Stimulated activated CD8-positive, alpha-beta memory T cell treated with anti-CD3 and anti-CD28 coated beads, Interleukin-7, amount 100 ng/mL, for 1 hour (primary cell): ENCODE measurements at places on chromosomes 7 and 10.

- DNase-seq = no peak
Observed at GRCh38 chr10:112240441-112240840, 42.8 kb upstream of the TECTB start.

DNA sequence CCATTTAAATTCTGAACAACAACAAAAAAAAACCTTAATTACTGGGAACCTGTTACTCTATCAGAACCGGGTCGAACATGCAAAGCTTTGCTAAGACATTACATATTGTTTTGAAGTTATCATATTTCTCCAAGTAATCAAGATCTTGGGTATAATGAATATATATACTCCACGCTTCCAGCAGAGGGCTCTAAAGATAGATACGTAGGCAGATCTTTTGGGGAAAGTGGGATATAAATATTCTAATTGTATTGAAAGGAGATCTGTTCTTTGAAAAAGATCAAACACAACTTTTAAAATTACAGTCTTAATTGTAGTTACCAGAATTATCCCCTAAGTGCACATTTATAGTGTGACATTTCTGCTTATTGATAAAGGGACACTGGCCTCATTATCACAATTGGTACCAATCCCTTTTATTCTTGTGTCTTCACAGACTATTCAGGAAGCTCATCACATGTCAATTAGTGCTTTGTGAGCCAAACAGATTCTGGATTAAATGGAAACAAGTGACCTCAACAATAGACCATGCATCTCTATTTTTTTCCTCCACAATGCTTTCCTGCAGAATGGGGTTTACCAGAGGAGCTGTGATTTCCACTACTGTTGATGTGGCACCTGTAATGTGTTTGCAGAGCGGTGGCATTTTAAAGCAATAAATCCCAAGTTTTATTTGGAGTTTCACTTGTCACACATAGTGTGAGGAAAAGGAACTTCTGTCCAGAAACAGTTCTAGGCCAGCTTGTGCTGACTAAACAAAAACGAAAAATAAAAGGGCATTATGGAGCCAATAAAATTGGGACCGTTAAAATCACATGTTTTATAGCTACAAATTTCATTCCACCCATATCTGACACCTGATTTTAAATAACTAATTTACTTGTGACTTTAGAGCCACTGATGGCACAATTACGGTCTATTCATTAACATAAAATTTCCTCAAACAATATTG is 122.4 kb downstream of the CTTNBP2 start:
- no peak for DNase-seq

DNA sequence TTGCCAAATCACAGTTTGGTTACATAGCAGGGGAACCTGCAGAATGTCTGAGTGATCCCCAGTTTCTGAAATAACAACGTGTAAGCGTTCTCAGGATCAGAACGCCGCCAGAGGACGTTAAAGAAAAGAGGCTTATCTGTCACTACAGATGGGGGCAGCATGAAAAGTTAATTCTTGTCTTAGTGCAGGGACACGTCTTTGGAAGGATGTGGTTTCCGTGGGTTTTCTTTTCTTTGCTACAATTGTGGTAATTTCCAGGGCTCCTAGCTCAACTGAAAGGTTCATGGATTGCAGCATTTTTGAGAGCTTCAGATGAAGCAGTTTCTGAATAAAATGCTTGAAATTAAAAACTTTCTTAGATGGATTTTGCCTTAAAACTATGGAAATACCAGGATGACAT is 106.6 kb downstream of the PRKCQ start:
- peak; percentile 20 for DNase-seq

DNA sequence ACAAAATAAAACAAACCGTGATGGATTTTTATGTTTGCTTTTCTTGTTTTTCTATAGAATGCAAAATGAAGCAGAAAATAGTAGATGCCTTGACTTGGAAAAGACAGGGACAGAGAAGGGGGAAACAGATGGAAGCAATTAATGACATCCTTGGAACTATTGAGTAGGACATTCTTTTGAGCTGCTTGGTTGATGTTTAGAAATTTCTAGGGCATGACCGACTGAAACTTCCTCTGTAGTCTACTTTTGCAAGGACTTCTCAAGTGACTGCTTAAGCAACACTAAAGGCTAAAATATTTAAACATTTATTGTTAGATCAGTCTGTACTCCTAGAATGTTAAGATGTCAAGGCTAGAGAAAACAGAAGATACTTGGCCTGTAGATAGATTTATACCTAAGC is 49.4 kb downstream of the VCL start:
- DNase-seq = no peak

- DNase-seq = no peak
Observed at GRCh38 chr7:52826515-52827265, 208.7 kb upstream of the POM121L12 start.
